ENCODE measurements at places on chromosomes 3 and 15.

- DNase-seq, result no peak
These were observed 777 bp upstream of the EIF4A2 start for GRCh38 chr3:186782542-186783057.

DNA sequence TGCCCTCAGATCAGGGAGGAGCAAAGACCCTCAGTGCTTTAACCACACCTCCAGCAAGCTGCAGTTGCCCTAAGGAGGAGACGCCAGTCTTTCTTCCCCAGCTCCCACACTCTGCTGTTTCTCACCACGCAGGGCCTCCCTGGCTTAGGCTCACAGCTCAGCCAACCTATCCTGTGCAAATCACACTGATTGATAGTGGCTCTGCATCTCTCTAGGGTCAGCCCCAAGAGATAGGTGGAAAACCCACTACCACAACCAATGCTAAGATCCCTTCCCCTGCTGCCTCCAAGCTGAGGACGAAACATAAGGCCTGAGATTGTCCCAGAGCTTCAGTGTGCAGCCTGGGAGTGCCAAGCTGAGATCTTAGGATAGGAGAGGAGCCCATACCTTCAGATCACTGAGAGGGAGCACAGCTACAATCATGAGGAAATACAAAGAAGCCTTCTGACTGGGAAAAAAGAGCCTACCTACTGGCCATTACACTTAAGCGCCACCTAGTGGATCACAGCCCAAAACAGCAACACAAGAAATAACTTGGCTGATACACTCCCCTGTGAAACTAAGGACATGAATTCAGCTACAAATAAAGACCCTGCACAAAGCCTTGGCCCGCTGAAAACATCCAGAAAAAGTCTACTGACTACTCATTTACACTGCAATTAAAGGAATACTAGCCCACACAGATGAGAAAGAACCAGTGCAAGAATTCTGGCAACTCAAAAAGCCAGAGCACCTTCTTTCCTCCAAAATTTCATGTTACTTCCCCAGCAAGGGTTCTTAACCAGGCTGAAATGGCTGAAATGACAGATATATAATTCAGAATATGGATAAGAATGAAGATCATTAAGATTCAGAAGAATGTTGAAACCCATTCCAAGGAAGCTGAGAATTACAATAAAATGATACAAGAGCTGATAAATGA, 271.5 kb upstream of the DCBLD2 start:
- peak; percentile 29 for DNase-seq

DNA sequence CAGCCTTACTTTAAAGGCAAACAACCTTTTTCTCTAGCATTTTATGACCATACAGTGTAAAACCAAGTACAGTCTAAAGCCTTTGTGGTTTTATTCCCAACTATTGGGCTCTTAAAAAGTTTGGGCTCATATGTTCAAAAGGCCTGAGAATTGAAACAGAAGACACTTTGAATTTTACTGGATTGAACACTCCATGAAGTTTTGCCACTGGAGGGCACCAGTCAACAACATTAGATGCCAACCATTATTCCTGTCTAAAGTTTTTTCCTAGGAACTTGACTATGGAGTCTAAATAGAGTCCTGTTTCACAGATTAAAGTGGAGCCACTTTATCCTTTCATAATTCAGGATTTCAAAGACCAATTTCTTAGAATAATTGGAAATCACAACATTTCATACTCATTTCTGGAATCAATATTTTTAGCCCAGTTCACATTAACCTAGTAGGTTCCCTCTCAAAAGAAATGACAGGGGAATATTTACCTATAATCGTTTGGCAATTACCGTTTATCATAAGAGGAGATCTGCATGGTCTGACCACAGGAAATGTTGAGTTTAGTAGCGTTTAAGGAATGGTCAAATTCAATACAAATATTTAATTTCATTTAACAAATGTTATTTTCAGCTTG, 244.1 kb upstream of the PDZRN3 start:
- no peak for DNase-seq

DNA sequence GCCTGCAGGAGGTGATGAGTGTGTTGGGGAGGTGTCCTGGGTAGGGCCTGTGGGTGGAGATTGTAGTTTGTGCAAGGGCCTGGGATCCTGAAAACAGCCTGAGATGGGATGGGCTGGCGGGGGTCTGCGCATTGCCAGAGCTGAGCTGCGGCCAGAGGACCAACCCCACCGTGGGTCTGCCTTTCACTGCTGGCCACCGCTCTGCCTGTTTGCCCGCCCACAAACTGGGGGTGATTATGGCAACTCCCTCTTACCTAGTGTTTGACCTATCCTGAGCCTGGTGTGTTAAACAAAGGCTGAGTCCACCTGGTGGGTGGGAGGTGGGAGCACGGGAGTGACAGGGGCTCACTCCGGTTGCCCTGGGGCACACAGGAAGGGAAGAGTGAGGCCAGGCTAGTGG, 9.8 kb downstream of the ABTB1 start:
- DNase-seq, result no peak

- no peak for DNase-seq
These were observed 58.9 kb upstream of the GATA2 start for GRCh38 chr3:128551867-128552266.

GRCh38 chr3:138314751-138315150, 14.9 kb downstream of the NME9 start:
- DNase-seq, result no peak

GRCh38 chr3:30343861-30344260, 262.5 kb upstream of the TGFBR2 start:
- no peak for DNase-seq

DNA sequence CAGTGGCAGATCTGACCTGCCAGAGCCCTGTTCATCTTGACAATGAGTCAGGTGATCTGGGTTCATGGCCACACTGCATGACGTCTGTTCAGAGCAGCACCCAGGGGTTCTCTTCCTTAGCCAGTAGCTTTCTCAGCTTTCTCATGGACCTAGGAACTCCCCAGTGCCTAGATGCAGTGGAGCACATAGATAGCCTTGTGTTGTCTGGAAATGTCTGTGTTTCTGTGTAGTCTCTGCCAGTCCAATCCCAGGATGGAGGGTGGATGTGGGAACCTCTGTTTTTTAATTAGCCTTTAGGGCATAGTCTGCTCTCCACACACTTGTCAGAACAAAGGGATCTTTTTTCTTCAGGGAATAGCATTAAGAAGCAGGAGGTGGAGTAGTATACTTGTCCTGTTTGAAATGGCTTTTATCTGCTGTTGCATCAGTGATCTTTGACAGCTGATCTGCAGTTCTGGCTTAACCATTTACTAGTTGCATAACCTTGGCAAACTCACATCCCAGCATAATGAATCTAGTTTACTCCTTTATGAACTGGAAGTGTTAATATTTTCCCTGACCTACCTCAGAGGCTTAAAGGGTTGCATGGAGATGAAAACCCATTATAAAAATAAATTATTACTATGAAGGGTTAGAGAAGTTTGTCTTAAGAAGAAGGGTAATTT, 16.1 kb upstream of the CACNA1D start:
- DNase-seq, result no peak

DNA sequence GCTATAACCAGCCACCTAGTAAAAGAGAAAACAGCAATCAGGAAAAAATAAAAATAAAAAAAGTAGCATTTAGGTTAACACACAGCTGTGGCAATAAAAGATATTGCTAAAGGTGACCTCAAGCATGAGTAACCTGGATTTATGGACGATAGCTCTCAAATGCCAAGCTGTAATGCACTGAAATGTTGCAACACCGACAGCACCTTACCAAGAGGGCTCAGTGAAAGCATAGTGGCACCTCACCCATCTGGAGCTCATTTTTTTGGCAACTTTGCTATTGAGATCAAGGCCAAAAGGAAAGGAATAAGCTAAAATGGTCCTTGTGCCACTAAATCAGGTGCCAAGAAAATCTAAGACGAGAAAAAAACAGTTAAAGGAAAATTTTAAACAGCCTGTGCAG, 2.5 kb downstream of the HACD2 start:
- no peak for DNase-seq

DNA sequence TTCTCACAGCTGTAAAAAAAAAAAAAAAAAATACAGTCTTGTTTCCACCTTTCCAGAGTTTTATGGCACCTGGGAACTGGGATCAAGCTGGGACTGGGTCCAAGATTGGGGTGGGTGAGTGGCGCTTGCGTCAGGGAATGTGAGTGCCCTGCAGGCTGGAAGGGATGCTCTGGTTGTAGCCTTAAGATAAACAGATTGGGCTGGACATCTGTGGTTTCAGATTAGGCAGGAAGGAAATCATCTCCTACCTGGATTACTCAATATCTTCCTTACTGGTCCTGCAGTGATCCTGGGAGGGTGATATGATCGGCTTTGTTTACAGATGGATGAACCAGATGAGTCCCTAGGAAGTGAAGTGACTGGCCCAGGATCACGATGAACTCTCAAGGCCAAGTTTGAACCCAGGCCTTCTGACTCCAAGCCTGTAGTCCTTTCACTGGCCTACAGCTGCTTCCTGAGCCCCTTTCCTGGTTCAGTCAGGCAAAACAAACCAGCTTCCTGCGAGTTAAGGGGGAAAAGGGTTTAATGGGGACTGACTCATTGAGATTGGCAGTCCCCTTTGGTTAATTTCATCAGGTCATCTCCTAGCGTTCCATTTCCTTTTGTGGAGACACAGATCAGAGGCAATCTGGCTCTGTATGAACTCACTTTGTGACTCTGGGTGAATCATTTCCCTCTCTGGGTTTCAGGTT, 179.8 kb downstream of the THSD4 start:
- DNase-seq, result peak; percentile 1

- no peak for DNase-seq
These were observed 214.3 kb upstream of the SGO1 start for GRCh38 chr3:20400281-20400680.

DNA sequence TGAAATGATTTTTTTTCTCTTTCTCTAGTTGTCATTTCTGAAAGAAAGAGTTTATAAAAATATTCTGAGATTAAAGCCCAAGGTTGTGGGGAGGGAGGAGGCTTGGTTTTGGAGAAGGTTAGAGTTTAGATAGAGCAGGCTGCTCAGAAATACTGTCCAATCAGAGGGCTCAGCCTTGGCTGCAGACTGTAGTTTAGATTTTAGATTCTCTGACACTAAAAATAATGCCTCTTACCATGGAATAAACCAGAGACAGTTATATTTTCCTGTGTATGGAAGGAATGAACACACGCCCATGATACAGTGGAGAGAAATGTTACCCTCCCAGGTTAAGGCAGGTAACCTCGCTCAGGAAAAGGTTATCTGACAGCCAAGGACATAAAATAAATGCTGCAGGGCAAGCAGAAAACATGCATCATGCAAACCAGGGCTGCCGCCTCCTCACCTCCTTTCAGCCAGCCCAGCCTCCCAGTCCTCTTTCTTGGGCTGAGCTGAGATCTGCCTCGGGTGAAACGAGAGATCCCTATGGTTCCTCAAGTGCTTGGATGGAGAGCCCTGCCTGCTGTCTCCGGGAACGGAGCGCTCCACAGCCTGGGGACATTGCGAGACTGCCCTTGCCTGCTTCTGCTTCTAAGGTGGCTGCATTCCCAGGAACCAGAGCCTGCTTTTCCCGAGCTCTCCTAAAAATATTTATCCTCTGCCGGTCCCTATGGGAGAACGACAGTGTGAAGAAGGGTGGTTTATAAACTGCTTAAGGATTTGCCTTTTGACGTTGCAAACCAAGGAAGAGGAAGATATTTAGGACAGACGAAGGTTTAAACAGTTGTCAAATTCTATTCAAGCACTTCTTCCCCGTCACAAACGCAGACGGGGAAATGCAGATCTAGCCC, 848 bp downstream of the NCEH1 start:
- DNase-seq, result peak; percentile 9

GRCh38 chr3:64163019-64163754, 62.1 kb downstream of the PRICKLE2 start:
- DNase-seq, result no peak

- DNase-seq, result no peak
These were observed 666 bp downstream of the SNX33 start for GRCh38 chr15:75648156-75649000.

DNA sequence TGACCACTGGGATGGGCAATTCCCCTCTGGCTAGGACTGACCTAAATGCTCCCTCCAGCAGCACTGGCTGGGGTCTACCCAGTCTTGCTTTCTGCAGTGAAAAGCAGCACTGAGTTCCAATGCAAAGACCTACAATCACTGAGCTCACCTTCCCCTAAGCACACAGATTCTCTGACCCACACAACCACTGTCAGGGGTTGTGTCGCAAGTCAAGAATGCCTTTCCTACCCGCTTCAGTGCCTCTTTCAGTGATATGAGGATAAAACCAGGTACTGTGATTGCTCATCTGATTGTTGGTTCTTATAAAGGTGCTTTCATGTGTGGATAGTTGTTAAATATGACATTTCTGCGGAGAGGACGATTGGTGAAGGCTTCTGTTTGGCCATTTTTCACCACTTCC, 345.6 kb downstream of the GAP43 start:
- DNase-seq, result no peak

DNA sequence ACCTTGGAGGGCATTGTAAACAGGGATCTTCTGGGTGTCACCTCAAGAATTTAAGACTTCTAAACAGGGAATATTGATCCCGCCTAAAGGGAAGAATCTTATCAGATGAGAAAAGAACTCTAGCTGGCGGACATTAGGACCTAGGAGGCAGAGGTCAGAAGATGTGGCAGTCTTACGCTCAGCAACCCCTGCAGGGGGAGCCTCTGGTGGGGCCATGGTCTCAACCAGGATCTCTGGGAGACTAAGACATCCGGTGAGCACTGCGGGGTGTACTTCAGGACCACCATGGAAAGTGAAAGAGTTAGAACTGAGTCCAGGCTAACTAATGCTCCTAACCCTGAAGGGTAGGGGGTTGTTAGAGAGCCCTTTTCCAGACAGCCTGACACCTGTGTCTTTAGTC, 295.2 kb downstream of the VGLL3 start:
- DNase-seq, result no peak

DNA sequence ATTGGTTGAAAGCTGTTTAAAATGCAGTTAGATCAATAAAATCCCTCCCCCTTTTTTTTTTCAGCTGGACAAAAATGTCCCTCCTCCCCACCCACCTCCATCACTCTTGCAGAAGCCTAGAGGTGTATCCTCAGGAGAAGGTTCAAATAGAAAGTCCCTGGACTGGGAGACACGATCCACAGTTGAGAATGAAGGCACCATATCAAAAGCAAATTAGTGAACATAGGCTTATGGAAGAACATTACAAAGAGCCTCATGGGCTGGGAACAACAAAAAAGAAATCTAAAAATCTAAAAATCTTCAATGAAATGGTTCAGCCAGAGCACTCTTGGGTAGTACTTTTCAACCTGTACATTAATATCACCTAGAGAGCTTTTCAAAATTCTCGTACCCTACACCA, 46.2 kb downstream of the GHSR start:
- DNase-seq, result no peak

- DNase-seq, result no peak
These were observed 351 bp downstream of the INSYN1 start for GRCh38 chr15:73752806-73753193.

GRCh38 chr15:59020322-59020721, 32.9 kb downstream of the RNF111 start:
- no peak for DNase-seq

DNA sequence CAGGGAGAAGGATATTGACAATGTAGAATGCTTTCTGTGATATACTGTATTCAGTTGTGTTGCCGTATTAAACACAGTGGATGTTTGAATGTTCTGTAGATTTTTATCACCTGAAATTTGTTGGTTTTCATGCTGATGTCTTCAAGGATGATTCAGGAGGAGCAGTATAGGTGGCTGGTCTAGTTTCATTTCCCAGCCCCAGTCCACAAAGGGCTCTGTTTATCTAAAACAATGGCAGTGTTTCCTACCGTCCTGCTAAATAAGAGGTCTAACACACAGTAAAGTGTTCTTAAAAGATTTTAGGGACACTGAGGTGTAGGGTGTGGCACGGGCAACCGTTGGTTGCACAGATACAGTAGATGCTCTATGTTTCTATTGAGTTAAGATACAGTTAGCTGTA, 26.0 kb downstream of the NEO1 start:
- no peak for DNase-seq
